ENCODE measurements at places on chromosomes 4 and X. TPM values are rescaled to one million over a fixed set of nuclear protein-coding genes. Genes with fewer than 3 reads are reported as not detected.

Gene IQCM
- not detected for total RNA-seq

Gene KCND1
- 2.4 TPM for total RNA-seq

Gene NSG1
- total RNA-seq = 0.80 TPM

Gene IKBKG
- total RNA-seq = 58.2 TPM

Gene PFKFB1
- not detected for total RNA-seq

Gene CASK
- total RNA-seq = 24.8 TPM

Gene HPSE
- 0.64 TPM for total RNA-seq

Gene ARHGEF6
- total RNA-seq = 4.0 TPM

Gene PCYT1B
- 1.1 TPM for total RNA-seq

Gene PNMA3
- total RNA-seq = not detected

Gene CHST7
- 25.2 TPM for total RNA-seq

Gene GATA1
- not detected for total RNA-seq

Gene BOD1L1
- 14.0 TPM for total RNA-seq

Gene HERC6
- 6.6 TPM for total RNA-seq

Gene TAF7L
- total RNA-seq = 0.16 TPM

Gene NKX1-1
- not detected for total RNA-seq

Gene SYNPO2
- total RNA-seq = 1.3 TPM

Gene NXF2B
- total RNA-seq = not detected

Gene PRR32
- not detected for total RNA-seq

Gene GPRASP1
- total RNA-seq = 1.2 TPM

Gene HSFX4
- total RNA-seq = not detected

Gene GAGE1
- not detected for total RNA-seq

Gene WFS1
- total RNA-seq = 44.3 TPM

Gene TMPRSS11B
- total RNA-seq = not detected

Gene SSX1
- total RNA-seq = not detected

Gene AMER1
- 1.8 TPM for total RNA-seq

Gene TBC1D8B
- total RNA-seq = 10.0 TPM
